ENCODE measurements at places on chromosomes 13 and 19.

DNA sequence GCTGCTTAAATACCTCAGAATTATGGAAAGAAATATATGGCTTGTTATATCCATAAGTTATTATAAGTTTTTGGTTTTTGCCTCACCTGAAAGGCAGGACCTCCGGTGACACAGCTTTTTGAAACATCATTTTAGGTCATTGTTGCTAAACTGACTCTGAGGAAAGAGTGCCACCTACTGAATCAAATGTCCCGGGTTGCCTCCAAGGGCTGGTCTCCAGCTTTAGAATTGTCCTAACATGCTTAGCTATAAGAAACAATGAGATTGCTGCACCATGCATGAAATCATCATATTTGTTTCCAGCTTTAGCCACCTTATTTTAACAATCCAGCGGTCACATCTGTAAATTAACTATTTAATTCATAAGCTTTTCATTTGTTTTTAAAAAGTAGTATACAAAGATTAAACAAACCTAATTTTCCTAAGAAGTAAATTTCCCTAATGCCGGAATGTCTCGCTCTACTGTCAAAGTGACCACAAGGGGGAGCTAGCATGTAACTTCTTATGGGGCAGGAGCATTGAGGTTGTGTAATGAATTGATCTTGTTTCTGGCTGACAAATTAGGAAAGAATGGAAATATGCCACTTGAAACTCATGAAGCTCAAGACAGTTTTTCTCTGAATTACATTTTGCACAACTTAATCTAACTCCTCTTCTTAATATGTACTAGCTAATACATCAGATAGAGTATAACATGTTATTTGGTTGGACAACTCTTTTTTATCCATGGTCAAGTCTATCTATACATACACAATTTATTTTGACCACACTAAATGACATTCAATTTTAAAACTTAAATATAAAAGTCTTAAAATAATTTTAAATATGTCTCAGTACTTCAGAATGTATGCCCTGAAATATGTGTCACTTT is 6.7 kb upstream of the PCDH17 start:
- DNase-seq: no peak

GRCh38 chr13:102261809-102262208 is 140.0 kb downstream of the FGF14 start:
- no peak for DNase-seq

DNA sequence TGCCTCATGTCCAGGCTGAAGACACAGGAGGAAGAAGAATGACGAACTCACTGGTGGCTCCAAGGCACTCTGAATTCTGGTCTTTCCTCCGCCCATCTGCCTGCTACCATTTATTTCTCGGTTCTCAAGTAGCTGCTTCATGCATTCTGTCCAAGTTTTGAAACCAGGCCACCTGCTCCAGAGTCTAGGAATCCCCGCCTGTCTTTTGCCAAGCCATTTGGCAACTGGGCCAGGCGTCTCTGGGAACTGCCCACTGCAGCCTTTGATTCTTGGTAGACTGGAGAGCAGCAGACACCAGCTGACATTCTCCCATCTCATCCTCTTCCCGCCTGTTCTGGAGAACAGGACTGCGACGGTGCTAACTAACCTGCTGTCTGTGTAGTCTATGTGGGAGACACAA is 10.8 kb downstream of the SLC35E1 start:
- DNase-seq: no peak

- no peak for DNase-seq
These were observed 19.9 kb downstream of the GAS6 start for GRCh38 chr13:113843864-113844556.

DNA sequence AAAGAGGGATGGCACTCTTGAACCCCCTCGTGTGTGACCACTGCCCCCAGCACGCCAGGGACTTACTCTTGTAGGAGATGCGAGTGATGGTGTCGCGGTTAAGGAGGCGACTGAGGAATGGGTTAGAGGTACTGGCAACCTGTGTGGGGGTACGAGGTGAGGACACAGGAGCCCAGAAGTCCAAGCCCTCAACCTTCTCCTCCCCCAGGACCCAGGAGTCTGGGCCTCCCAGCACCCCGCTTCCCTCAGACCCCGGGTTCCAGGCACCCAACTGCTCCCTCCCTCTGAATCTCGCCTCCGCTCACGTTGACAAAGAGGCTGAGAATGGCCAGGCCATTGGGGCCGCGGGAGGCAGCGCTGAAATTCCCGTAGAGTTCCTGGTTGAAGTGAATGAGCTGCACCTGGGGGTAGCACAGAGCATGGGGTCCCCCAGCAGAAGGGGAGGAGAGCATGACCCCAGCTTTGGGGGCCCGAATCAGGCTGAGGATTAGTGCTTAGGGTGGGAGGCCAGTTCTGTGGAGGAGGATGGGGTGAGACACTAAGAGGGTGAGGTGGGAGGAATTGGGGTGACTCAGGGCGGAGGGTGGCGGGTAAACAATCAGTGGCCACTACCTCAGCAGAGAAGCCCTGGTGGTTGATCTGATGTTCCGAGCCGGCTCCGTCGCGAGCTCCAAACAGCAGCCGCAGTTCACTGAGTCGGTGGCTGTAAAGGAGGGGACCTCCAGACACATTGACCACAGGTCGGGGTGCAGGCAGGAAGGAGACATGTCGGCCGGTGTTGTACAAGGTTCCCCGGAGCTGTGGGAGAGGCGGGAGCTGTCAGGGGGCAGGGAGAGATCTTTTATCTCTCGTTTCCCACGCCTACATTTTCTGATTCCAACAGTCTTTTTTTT is 2.5 kb upstream of the DBP start:
- DNase-seq: no peak

- no peak for DNase-seq
These were observed 116.1 kb downstream of the DNAJC3 start for GRCh38 chr13:95793018-95793555.
